LHCN-M2 (cell line): ENCODE measurements at places on chromosomes 5 and 9. TPM values are rescaled to one million over a fixed set of nuclear protein-coding genes. Genes with fewer than 3 reads are reported as not detected.

- DNase-seq = no peak
These were observed 59.4 kb upstream of the TNFSF8 start for GRCh38 chr9:114989600-114990410.

GRCh38 chr5:57174890-57175510 is 1.1 kb downstream of the GPBP1 start:
- no peak for DNase-seq

DNA sequence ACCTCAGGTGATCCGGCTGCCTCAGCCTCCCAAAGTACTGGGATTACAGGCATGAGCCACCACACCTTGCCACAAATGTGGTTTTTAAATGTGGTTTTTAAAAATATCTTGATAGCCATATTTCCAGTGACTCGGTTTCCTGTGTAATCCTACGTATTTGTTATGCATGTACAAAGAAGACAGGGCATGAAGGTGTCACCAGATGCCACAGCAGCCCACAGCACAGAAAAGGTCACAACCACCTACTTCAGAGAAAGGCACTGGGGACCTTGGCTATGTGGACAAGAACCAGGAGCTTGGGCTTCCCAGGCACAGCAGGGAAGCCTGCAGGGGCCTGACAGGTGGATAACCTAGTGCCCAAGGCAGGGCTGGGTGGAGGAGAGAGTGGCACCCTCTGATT is 38.0 kb downstream of the C9orf50 start:
- no peak for DNase-seq

- no peak for DNase-seq
These were observed 100.0 kb upstream of the IFNK start for GRCh38 chr9:27423915-27424710.

DNA sequence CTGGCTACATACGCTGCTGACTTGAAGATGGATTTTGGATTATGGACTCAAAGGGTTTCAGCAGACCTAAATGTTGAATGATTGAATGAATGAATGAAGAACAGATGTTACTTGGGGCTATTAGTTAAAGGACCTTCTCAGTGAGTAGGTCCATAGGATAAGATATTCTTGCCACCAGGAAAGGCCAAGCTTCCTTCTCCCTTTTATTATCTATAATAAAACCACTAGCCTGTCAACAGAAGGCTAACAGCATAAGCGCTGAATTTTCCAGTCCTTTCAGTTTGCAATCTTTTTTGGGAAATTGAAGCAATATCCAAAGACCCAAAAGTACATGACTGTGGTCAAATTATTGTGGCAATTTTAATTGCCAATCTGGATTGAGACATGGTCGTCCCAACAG is 113.3 kb downstream of the SV2C start:
- DNase-seq = no peak

The BAAT gene
- 0.06 TPM in 1 of 2 replicates, not detected in the other for total RNA-seq

The DDX31 gene
- 21.0 and 23.1 TPM in 2 replicates for total RNA-seq

The QRFP gene
- not detected in 2 replicates for total RNA-seq

The ZNF658 gene
- total RNA-seq = 3.6 TPM in 2 replicates

The ECPAS gene
- total RNA-seq = 47.6 and 48.5 TPM in 2 replicates

The FOXD4 gene
- 0.06 and 0.52 TPM in 2 replicates for total RNA-seq
